ENCODE measurements at places on chromosomes 11 and 22.

- no peak for DNase-seq
These were observed 61.9 kb downstream of the NRXN2 start for GRCh38 chr11:64661146-64661545.

DNA sequence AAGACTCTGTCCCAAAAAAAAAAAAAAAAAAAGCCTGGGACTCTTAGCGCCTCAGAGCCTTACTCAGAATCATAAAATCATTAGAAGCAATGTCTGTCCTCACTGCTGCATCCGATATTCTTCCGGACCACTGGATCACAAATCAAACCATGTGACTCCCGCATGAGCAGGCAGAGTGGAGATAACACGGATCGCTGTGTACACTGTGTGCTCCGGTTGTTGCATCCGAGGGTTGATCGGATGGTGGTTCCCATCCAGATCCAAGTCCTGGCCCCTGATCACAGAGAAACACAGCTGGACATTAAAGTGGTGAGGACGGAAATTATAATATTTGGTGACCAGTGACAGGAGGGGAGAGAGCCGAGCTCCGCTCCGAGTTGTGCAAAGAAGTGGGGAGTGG is 9.7 kb upstream of the TXNRD2 start:
- no peak for DNase-seq

- no peak for DNase-seq
These were observed 181.9 kb upstream of the BDNF start for GRCh38 chr11:27882066-27882697.

GRCh38 chr11:17388609-17389210 is at the start of gene KCNJ11:
KCNJ11 (minus strand) TSS chr11:17388659; CDS start chr11:17388091, 568 bp downstream.
- no peak for DNase-seq

DNA sequence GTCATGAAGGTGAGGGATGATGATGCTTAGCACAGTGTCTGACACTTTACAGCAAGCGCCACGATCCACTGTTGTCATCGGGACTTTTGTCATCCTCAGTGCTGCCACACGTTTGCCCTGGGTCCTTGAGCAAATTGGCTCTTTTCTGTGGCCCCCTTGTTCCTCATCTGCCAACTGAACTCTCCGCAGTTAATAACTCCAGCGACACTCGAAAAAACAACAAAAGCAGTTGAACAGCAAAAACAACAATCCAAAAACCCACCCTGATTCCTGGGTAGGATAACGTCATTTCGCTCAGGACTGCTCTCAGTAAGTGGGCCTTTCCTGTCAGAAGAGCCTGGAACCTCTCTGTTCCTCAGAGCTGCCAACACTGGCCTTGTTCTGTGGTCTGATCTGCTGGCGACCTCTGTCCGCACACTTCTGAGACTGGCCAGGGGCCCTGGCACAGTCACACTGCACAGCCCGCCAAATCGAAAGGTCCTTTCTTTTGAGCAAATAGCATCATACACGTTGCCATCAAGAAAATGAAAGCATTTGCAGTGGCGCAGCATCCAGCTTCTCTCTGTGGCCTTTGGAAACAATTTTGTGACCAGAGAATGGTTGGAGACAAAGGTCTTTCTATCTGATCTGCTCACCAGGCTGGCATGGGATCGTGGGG is 79.9 kb upstream of the SYT13 start:
- DNase-seq: peak; percentile 34

DNA sequence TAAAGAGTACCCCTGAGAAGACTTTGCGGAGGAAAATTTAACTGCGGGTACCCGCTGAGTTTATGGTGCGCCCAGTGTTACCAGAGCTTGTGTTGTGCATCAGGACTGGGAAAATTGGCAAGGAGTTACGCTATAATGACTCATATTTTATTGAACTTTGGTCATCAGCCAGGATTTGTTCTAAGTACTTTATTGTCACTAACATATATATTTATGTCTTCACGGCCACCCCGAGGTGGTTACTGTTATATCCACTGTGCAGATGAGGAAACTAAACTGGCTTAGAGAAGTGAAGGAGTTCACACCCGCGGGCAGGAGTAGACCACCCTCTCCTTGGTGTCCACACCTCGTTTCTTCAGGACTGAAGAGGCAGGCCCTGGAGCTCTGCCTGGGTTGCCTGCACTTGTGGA is 667 bp downstream of the ACCS start:
- DNase-seq: no peak

DNA sequence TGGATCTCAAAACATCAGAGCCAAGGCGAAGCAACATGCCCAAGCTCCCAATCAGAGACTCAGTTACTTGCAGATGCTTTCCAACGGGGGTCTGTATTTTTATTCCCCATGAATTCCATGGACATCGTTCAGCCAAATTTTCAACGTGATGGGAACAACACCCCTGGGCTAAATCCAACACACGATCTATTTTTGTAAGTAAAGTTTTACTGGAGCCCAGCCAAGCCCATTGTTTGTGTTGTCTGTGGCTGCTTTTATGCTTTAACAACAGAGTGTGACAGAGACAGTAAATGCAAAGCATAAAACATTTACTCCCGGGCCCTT is 33.7 kb downstream of the SLC5A1 start:
- no peak for DNase-seq

GRCh38 chr11:118142809-118143208 is 9.8 kb downstream of the SCN4B start:
- DNase-seq: peak; percentile 7

DNA sequence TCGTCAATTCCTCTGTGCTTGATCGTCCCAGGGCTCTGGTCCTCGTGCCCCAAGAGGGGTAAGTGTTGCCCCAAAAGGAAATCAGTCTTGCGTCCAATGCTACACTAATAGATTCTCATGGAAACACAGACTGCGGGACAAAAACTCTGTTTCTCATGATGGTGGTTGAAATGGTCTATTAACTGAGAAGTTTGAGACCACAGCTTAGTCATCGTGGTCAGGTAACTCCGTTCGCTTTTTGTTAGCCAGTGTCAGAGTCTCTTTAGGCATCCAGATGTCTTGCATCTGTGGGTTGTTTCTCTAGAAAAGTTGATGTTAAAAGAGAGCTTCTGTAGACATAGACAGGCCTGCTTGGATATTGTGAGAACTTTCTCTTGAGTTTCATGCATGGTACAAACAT is 104.6 kb upstream of the SORL1-AS1 start:
- no peak for DNase-seq

DNA sequence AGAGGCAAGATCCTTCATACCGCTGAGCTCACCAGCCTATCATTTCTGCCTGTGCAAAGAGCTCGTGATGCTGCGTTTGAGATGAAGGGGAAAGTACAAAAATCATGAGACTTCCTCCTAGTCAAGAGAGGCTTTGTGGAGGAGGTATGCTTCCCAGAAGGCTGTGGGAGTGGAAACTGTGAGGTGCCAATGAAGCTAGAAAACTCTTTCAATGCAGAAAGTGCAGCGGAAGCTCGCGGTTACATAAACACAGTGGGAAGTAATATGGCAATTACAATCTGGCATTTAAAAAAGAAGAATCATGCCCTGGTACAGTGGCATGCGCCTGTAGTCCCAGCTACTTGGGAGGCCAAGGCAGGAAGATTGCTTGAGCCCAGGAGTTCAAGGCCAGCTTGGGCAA is 134.8 kb downstream of the EHF start:
- DNase-seq: no peak

GRCh38 chr11:130649801-130650200 is 201.4 kb downstream of the ADAMTS15 start:
- DNase-seq: no peak

- DNase-seq: no peak
These were observed 125.1 kb downstream of the WT1 start for GRCh38 chr11:32310214-32310601.

DNA sequence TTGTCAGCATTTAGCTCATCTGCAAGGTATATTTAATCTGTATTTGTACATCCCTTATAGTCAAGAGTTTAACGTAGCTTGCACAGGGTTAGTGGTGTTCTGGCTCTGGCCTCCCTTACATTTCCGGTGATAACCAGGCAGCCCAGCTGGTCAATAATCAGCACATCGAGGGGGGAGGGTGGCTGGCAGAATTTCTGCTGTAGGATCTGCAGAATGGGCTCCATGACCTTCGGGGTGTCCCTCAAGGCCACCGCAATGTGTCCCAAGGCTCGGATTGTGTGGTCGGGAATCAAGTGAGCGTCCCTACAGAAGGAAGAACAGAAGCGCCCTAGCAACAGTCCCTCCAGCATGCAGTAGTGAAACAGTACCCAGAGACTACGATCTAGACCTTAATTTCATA is 25.1 kb downstream of the SERPIND1 start:
- no peak for DNase-seq

DNA sequence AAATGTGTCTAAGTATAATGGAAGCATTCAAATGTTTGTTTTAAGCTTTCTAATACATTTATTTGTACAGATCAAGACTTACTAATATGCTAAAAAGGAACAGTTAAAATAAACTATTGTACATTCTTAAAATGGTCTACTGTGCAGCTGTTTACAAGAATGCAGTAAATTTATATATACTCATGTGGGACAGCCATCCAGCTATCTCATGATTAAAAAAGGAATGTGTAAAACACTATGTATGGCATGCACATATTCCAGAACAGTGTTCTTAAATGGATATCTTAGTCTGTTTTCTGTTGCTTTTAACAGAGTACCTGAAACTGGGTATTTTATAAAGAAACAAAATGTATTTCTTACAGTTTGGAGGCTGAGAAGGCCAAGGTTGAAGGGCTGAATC is 30.2 kb upstream of the CSTF3 start:
- DNase-seq: no peak

GRCh38 chr11:29119116-29119515 is 897.7 kb downstream of the KCNA4 start:
- no peak for DNase-seq

- DNase-seq: no peak
These were observed 31.2 kb downstream of the MRPL48 start for GRCh38 chr11:73818846-73819245.

GRCh38 chr11:5196067-5196466 is 4.4 kb downstream of the OR51V1 start:
- DNase-seq: no peak

GRCh38 chr22:32571761-32572160 is 97.2 kb downstream of the FBXO7 start:
- DNase-seq: no peak

- DNase-seq: no peak
These were observed 25.1 kb upstream of the SMIM38 start for GRCh38 chr11:69130654-69131053.

GRCh38 chr11:111942829-111943228 is 5.7 kb downstream of the DIXDC1 start:
- no peak for DNase-seq

DNA sequence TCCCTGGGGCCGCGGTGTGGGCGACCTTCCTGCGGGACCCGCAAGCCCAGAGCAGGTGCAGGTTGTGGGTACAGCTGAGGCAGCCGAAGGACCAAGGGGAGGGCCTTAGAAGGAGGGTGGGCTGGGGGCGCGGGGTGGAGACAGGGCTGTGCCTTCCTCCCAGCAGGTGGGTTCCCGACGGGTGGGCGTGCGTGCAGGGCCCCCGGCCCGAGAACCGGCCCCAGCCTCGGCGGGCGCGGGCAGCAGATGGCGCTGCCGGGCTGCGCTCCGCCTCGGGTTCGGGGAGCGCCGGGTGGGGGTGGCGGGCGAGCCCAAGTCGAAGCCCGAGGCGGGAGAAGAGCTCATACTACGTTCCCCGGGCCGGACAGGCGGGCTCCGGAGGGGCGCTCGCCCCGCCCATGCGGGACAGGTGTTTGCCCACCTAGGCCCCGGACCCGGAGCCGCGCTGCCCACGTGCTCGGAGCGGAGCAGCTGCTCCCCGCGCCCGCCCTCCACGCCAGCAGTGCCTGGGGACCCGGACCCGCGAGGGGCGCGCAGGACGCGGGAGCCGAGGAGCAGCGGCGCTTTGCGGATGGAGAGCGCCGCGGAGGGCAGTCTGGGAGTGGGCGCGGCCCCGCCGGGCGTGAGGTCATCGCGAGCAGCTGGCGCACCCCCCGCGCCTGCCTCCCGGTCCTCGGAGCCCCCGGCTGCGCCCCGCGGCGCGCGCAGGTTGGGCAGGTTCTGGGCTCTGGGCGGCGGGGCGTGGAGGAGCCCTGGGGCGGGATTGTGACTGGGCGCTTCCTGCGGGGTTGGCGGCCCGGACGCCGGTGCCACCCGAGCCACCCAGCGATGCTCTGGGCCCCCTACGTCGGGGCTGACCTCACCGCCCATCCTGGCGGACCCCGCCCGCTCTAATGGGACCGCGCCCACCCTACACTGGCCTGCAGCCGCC is 25.3 kb downstream of the DUSP8 start:
- no peak for DNase-seq
